GM19239 (cell line): ENCODE measurements at places on chromosomes 11 and 22.
A peak's percentile ranks its signal among the peaks of the same experiment; 100 is the strongest.

GRCh38 chr11:59368238-59369022 lies 9.7 kb downstream of the OR5AN1 start:
- no peak for DNase-seq

DNA sequence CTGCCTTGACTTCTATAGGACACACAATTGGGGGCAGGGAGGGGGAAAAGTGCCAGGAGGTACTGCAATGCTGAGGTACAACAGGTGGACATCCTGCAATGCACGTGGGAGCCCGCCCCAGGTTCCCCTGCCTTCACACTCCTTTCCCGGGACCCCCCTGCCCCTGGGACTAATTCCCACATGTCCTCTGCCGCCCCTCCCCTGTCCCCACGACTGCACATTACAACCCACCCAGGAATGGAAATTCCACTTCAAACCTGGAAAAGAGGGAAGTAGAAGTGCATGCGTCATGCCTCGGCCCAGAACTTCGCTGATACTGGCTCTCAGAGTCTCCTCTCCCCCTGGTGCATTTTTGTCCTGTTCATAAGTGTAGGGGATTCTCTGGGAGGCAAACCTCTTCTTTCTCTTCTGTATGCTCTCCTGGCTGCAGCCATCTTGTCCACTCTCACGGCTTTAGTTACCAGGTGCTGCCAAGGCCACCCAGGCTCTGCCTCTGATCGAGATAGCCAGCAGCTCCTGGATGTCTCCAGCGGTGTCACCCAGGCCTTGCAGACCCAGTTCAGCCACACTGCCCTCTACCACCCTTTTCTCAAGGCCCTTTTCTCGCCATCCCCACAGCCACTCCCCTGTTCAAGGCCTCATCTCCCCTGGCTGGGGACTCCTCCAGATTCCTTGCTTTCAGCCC lies 43.7 kb downstream of the GDPD5 start:
- DNase-seq = no peak

- no peak for DNase-seq
Observed at GRCh38 chr11:59776210-59777066, 21.3 kb downstream of the STX3 start.

DNA sequence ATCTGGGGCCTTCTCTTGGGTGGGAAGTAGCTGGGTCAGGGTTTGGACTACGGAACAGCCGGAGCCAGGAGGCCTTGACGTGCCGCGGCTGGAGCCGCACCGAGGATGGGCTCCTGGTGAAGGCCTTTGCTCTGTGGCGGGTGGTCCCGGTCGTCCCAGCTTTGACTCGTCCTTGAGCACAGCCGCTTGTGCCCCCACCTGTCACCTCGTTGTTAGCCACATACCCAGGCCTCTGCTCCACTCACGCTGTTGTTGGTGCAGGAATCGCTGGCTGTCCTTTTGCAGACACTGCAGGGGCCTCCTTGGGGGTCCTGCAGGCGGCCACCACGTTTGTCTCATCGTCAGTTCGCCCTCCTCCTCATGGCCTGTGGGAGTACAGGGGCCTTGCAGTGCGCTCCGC lies 17.1 kb downstream of the PHRF1 start:
- no peak for DNase-seq

- DNase-seq = no peak
Observed at GRCh38 chr11:3148255-3148989, 16.7 kb downstream of the OSBPL5 start.

GRCh38 chr22:42131562-42131961 lies 952 bp upstream of the CYP2D6 start:
- no peak for DNase-seq

DNA sequence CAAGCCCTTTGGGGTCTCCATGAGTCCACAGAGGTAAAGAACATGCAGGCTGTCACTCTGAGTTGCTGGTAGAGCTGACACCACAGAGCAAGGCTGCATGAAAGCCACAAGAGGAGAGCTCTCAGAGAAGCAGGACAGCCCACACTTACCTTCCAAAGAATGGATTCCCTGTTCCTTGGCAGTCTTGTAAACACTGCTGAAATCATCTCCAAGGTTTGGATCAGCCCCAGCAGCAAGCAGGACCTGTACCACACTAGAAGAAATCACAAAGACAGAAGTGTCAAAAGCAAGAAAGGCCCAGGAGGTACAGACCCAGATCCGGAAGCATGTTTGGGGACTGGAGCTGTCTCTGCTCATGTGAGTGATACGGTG lies 54.2 kb downstream of the CLPB start:
- no peak for DNase-seq

DNA sequence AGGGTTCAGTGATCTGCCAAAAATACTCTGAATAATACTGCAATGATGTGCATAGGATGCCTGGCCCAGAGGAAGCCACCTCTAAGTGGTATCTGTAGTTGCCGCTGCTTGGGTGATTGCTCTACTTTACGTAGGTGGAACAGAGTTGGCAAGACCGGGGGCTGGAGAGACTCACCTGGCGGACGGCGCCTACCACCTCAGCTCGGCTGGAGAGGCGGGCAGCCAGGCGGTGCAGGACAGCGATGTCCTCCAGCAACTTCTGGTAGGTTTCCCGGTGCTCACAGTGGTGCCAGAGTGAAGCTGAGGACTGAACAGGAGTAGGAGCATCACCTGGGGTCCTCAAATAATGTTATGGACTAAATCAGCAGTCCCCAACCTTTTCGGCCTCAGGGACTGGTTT lies 34.5 kb upstream of the LYVE1 start:
- DNase-seq = no peak

DNA sequence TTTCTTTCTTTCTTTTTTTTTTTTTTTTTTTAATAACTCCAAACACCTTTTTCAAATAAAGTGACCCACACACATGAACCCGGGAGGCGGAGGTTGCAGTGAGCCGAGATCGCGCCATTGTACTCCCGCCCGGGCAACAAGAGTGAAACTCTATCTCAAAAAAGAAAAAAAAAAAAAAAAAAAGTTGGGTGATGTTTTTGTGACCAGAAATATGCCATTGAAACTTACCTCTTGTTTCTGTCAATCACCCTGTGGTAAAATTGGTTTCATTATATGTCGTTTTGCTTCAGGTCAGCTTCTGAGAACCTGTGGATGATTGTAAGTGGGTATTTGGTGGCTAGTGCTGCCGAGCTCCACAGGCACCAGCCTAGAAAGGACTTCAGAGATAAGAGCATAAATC lies 238.8 kb downstream of the TBC1D22A start:
- peak; percentile 60 for DNase-seq

DNA sequence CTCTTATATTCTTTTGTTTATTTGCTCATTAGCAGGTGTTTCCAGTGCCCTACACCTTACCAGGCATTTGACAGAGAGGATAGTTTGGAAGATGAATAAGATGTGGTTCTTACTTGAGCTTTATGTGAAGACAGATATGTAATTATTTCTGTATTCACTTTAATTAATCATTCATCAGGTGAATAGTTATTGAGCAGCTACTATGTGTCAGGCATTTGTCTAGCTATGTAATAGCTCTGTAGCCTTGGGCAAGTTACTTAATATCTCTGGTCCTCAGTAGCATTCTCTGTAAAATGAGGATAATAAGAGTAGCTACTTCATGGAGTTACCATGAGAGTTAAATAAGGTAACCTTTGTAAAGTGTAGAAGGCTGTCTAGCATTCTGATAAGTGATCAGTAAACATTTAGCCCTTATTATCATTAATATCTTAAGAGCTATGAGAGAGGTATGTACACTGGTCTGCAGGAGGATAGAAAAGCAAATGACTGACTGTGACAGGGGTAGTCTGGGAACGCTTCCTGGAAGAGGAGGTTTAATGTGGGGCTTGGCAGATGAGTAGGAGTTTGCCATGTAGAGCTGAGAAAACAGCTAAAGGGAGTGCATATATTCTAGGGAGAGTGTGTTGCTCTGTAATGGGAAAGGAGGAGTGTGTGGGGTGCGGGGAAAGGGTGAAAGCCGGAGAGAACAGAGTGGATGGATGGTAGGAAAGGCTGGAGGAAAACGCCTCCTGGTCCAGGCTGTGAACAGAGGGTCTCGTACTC lies 56.1 kb downstream of the MICAL2 start:
- no peak for DNase-seq

DNA sequence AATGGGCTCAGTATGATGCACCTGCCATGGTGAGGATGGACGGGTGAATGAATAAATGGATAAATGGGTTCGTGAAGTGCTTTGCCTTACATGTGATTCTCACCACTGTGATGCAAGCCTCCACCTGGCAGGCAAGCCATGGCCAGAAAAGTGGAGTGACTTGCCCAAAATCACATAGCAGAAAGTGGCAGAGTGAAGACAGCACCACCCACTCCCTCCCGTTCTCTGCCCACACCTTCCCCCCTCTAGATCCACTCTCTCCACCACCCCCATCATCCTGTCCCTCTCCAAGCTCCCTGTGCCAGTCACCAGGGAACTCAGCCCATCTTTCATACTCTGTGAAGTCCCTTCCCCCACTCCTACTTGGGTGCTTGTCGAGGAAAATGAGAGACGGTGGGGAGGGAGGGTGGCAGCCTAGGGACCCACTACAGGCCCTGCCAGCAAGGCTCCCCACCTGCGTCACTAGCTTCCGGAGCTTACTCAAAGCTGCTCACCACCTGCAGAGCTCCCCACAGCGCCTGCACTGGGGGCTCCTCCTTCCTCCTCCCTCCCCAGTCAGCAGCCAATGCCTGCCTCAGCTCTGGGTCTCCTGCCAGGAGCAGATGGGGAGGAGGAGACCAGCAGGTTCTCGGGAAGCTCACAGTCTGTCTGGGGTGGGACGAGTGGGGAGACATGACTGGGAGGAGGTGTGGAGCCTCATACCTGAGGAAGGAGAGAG lies 82.3 kb downstream of the PDE2A start:
- DNase-seq = no peak

DNA sequence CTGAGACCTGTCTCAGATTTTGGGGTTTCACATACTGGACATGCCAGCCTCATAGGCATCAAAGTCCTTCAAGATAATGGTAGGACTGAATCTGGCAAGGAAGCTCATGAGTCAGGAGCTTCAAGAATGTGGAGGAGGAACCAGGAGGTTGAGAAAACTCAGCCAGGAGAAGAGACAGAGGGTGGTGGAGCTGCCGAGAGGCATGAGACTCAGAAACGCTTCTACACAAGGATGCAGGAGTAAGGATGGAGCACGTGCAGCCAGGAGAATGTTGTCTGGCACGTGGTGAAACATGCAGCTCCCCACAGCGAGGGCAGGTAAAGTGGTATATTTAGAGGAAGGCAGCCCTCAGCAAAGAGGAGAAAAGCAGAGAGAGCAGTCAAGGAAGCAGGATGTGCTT lies 148.7 kb upstream of the ISX start:
- no peak for DNase-seq

- DNase-seq = no peak
Observed at GRCh38 chr11:11384829-11385228, 31.8 kb upstream of the CSNK2A3 start.

DNA sequence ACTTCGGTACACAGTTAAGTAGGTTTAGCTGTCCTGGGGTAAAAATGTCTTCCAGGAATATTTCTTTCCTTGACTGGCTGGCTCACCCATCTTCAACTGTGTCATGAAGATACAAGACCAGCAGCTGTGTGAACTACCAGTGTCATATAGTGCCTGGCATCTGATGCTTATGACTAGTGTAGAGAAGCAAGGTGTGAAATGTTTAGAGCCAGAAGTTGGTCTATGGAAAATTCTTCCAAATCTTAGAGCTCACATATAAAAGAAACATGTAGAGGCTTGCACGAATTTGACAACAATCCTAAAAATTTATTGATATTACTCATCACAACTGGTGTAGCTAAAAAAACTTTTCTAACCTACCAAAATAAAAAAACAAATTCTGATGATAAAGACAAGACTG lies 54.4 kb downstream of the ARL14EP start:
- no peak for DNase-seq

- DNase-seq = peak; percentile 9
Observed at GRCh38 chr11:111836721-111837120, 34.7 kb downstream of the ALG9 start.

GRCh38 chr11:132024587-132025295 lies 654.3 kb downstream of the NTM start:
- DNase-seq = no peak

GRCh38 chr11:124277207-124277606 lies 21.0 kb downstream of the OR8G5 start:
- no peak for DNase-seq

- no peak for DNase-seq
Observed at GRCh38 chr11:11611381-11611780, 10.4 kb downstream of the GALNT18 start.

GRCh38 chr22:40668611-40669411 lies 10.5 kb upstream of the MCHR1 start:
- DNase-seq = no peak

- DNase-seq = peak; percentile 52
Observed at GRCh38 chr22:38941488-38941987, 15.9 kb upstream of the APOBEC3A start.

DNA sequence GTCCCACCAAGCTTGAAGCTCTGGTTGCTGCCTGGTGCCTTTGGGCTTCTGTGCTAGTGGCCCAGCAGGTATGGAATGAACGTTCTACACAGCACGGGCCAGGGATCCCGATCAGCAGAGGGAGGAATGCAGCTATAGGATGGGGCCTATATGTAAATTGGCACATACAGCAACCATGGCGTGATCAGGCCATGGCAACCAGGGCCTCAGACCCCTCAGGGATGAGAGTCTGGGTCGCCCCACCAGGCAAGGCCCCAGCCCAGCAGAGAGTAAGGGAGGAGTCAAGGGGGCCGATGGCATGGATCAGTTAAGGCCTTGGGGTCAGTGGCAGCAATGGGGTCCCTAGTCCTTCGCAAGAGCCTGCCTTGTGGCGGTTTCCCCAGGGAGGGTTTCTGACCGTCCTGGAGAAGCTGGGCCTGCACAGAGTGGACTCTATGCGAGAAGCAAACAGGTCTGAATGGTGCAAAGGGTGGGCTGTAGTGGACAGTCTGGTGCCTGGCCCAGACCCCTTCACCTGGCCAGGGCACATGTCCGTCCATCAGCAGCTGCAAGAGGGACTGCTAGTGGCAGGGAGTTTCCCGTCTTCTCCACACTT lies 98.6 kb downstream of the RPS6KA4 start:
- no peak for DNase-seq

GRCh38 chr11:76025068-76025467 lies 181.2 kb downstream of the WNT11 start:
- DNase-seq = no peak

DNA sequence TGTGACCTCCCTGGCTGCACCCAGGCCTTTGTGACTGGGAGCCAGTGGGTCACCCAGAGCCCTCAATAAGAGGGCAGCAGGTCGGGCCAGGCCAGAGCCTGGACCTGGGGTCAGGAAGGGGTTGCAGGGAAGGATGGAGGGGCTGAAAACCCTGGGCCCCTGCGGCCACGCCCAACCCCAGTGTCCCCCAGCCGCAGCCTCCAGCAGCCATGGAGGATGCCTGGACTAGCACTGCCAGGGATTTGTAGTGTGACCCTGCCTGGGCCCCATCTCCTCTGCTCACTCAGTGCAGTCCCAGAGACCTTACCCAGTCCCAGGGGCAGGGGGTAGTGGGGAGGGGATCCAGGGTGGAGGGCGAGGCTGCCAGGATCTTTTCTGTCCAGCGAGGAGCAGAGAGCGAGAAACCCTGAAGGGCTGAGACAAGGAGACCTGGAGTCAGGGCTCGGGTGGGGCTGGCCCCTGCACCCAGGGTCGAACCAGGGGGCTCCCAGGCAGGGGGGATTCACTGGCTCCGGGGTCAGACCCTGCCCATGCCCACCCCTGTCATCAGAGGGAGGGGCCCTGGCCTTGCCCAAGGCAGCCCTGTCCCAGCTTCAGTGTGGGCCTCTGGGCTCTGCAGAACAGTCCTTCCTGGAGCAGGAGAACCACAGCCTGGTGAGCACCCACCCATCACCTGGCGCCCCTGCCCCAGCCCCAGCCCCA lies 187.5 kb downstream of the IGLL1 start:
- DNase-seq = no peak

- DNase-seq = no peak
Observed at GRCh38 chr11:94185416-94186084, 56.9 kb downstream of the PANX1 start.

GRCh38 chr11:59267736-59268475 lies 55.2 kb upstream of the MPEG1 start:
- DNase-seq = no peak

- DNase-seq = no peak
Observed at GRCh38 chr11:43327987-43328386, 16.2 kb downstream of the API5 start.
